ENCODE measurements at places on chromosomes 12 and 14.

GRCh38 chr14:59582161-59582560, 5.5 kb upstream of the CCDC175 start:
- DNase-seq = peak; percentile 86

GRCh38 chr14:91311284-91311662, 66.8 kb upstream of the GPR68 start:
- no peak for DNase-seq

DNA sequence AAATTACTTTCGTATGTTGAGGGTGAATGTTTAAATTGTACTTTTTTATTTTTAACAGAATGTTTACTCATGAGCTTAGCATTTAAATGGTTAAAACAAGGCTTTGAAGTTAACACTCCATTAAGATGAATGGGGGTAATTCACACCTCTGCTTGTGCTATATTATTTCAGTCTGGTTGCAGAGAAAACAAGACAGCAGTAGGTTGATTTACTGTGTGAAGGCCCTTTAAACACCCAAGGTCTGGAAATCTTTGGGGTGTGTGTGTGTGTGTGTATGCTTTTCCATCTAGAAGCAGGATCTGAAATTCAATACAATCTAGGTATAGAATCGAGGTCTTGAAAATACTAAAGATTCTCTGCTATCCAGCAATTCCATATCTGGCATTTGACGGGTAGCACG, 83.8 kb downstream of the SLC38A6 start:
- peak; percentile 8 for DNase-seq

- DNase-seq = no peak
Measured at GRCh38 chr12:113732916-113733315, 233.2 kb downstream of the RBM19 start.

DNA sequence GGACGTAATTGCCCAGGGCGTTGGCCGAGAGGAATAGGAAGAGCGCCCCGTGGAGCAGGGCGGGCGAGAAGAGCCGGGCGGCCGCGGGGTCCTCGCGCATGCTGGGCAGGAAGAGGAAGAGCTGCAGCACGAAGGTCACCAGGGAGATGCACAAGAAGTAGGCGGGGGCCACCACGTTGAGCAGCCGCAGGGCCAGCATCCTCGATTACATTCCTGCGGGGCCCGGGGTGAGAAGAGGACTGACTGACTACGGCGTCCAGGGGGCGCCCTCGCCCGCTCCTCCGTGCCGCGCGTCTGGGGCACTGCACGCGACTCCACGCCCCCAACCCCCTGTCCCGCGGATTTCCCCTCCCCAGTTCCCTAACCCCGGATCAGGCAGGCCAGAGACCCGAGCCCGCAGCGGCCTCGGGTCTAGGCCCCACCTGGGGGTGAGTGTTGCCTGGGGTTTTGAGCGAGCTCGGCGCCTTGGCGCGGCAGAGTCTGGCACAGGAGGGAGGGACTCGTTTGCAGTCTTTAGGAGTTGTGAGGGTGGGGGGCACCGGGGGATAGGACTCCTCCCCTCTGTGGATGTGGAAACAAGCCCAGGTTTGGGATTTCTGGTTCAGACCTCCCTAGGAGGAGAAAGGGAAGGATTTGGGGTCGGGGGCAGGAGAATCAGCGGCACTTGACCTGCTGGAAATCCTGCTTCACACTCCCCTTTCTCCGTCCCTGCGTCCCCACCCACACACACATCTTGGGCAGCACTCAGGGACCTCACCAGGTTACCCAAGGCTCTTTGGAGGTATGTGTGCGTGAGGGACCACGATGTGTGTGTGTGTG, 1.8 kb downstream of the ZDHHC22 start:
- peak; percentile 70 for DNase-seq

DNA sequence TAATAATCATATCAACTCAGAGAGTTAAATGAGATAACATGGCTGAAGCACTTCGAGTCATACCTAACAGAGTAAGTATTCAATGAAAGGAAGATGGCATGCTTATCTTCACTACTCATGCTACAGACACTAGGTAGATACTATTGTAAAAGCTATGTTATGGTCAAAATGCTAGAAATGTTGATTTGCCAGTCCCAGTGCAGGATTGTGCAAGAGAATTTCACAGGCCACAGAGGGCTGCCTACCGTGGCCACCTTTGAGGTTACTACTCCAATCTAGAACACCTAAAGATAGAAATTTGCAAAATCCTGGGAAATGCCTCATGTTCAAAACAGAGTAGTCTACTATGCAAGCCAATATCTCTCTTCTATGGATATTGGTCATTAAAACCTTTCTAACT, 75.3 kb upstream of the PLEKHG7 start:
- no peak for DNase-seq

- no peak for DNase-seq
Measured at GRCh38 chr14:49868720-49869114, 16.1 kb upstream of the NEMF start.

GRCh38 chr12:120089796-120090195, 26.8 kb downstream of the RAB35 start:
- DNase-seq = no peak

- DNase-seq = no peak
Measured at GRCh38 chr14:68939893-68940613, 39.0 kb downstream of the ACTN1 start.

DNA sequence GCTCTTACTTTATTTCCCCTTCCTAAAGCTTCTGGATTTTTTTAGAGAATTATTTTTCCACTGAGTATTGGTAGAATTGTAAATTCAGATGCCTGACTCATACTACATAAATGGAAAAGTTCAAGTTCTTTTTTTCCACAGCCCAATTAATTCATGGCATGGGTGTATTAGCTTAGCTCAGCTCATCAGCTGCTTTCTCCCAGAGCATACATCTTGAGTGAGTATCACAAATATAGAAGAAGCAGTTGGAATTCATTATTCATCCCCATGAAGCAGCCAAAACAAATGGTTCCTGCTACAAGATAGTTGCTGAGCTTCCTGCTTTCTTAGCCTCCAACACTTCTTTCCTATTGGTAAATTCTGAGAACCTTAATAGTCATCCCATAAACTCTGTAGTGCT, 105.1 kb downstream of the C12orf50 start:
- DNase-seq = no peak

- no peak for DNase-seq
Measured at GRCh38 chr12:2616763-2617162, 178.0 kb upstream of the FKBP4 start.

Measured in NCI-H2171 (cell line).